ENCODE measurements at places on chromosomes 5 and 9. TPM values are rescaled to one million over a fixed set of nuclear protein-coding genes. Genes with fewer than 3 reads are reported as not detected.

GRCh38 chr5:123217173-123217572 lies 128.1 kb downstream of the PRDM6 start:
- no peak for DNase-seq

DNA sequence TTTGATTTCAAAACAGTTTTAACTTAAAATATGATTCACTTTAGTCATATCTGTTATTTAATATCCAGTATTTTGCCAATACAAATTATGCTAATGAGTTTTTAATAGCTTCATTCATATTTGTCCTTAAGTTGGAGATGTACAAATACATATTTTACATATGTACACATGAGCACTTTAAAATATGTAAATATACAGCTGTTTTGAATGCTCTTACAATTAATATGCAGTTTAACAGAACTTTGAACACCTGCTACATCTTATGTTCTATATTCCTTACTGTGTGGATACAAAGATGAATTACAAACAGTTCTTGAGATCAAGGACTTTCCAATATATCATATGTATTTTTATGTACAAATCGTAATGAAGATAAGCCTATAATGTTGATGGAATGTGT lies 74.0 kb downstream of the CHSY3 start:
- DNase-seq, result no peak

GRCh38 chr5:141050622-141051520 lies at the start of gene PCDHB1:
Gene PCDHB1, plus strand, starts transcription at chr5:141051374. Its CDS starts 97 bp downstream, at chr5:141051471.
- DNase-seq, result no peak

DNA sequence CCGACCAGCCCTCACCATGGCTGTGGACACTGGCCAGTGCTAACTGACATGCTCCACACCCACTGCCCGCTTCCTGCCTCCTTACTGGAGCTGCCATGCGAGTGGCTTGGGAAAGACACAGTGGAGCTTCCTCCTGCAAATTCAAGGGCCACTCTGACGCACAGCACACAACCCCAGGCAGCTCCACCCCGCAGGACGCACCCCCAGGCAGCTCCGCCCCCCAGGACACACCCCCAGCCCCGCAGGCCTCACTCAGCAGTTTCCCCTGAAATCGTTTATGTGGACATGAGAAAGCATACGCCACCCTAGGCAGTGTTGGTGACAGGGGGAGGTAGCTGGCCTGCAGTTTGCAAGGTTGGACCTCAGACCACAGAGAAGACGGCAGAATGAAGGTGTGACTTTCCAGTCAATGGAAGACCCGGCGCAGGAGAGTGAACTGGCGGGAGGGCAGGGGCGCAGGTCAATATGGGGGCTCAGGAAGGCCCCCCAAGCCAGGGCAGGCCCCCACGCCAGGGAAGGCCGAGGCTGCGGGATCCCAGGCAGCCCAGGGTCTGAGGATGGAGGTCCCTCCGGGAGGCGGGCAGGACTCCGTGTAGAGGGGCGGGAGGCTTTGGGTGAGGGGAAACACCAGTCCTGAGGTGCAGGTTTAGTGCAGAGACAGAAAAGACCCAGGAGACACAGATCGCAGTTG lies 21.6 kb downstream of the LPCAT1 start:
- no peak for DNase-seq

GRCh38 chr5:60690326-60690725 lies 9.6 kb downstream of the DEPDC1B start:
- DNase-seq, result no peak

GALNT12 gene
- total RNA-seq, result 2.3 TPM

SLC45A2 gene
- total RNA-seq, result not detected

- no peak for DNase-seq
These were observed 133.4 kb downstream of the SEMA6A start for GRCh38 chr5:116441223-116441622.

DNA sequence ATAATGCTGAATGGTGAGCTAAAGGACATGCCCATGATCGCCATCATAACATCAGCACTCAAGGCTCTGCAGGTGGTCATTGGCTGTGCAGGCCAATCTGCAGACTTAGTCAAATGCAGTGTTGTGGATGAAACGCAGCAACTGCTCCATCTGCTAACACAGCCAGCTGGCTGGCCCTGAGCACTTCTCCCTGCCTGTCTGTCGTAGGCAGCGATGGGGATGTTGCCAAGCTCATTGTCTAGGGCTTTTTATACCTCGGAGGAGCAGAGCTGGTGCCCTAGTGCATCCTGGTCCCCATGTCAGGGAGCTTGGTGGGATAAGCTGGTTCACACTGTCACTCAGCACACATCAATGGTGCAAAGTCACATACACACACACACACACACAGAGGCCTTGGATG lies 189.4 kb downstream of the TENT4A start:
- no peak for DNase-seq

HAVCR1 gene
- total RNA-seq, result 2.4 TPM

TLX3 gene
- not detected for total RNA-seq

GRCh38 chr5:38596981-38597380 lies 40.5 kb upstream of the LIFR start:
- no peak for DNase-seq

- DNase-seq, result no peak
These were observed 16.5 kb downstream of the SPACA9 start for GRCh38 chr9:132894862-132895835.

GRCh38 chr5:59254055-59254687 lies 639.4 kb downstream of the PDE4D start:
- no peak for DNase-seq

SLCO6A1 gene
- total RNA-seq, result not detected

TRAF1 gene
- 138 TPM for total RNA-seq

DNA sequence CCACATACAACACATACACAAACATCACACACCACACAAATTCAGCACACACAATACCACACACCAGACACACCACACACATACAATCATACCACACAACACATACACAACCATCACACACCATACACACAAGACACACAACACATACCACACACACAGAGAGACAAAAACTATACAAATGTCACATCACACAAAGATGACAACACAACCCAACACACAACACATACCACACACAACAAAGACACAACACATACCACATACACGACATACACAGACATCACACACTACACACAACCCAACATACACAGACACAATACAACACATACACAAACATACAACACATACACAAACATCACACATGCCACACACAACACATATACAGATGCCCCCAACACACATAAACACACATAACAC lies 44.8 kb downstream of the ROR2 start:
- DNase-seq, result no peak

- DNase-seq, result no peak
These were observed 25.9 kb upstream of the ADAMTS2 start for GRCh38 chr5:179371121-179371510.
